ENCODE measurements at places on chromosomes 2 and 18.

DNA sequence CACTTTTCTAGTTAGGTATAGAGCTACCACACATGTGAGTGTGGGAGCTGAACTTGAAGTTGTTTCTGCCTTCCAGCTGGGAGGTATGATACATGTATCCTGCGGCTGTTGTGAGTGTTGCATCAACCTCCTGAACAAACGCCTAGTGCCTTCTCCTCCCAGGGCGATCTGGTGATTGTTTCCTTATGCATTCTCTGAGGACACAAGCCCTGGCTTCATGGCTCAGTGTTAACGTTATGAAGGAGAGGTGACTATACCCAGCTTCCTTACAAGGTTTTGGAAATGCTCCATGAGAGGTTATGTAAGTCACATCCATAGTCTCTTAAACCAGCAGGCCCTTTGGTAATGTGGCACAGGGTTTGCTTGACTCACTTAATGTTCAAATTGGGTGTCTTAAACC, 64.9 kb downstream of the SPRED2 start:
- ATAC-seq = no peak

- ATAC-seq = no peak
These were observed 75.5 kb upstream of the MSTN start for GRCh38 chr2:190138032-190138431.

- ATAC-seq = no peak
These were observed 312.9 kb downstream of the NCKAP5 start for GRCh38 chr2:133255360-133255759.

DNA sequence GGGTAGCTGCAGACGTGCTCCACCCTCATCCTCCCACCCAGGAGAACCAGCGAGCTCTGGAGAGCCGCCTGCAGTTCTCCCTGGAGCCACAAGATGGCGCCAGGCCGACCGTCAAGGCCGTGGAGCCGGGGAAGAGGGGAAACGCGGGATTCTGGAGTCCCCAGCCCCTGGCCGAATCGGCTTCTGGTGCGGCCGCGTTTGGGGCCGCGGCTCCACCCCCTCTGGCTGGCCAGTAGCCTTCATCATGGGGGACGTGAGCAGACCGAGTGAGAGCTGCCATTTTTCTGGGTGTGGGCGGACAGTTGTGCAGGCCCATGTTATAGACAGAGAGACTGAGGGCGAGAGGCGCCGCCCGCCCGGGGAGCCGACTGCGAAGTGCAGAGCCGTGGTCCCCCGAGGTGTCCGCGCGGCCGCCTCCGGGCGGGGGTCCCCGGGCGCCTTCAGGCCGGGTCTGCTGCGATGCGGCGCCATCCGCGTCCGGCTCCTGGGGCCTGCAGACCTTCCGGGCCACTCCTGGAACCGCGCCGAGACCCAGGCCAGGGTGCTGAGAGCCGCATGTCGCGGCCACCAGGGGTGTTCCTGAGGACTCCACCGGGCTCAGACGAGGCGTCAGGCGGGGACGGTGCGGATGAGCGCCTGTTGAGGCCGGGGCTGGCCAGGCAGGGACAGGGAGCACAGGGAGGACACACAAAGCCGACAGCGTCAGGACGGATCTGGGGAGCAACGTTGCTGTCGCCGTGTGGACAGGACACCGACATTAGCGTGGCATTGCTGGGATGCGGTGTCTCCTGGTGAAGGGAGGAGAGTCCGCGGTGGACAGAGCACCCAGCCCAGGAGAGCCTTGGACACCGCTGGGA, 418.2 kb upstream of the HS6ST1 start:
- peak; percentile 43 for ATAC-seq

DNA sequence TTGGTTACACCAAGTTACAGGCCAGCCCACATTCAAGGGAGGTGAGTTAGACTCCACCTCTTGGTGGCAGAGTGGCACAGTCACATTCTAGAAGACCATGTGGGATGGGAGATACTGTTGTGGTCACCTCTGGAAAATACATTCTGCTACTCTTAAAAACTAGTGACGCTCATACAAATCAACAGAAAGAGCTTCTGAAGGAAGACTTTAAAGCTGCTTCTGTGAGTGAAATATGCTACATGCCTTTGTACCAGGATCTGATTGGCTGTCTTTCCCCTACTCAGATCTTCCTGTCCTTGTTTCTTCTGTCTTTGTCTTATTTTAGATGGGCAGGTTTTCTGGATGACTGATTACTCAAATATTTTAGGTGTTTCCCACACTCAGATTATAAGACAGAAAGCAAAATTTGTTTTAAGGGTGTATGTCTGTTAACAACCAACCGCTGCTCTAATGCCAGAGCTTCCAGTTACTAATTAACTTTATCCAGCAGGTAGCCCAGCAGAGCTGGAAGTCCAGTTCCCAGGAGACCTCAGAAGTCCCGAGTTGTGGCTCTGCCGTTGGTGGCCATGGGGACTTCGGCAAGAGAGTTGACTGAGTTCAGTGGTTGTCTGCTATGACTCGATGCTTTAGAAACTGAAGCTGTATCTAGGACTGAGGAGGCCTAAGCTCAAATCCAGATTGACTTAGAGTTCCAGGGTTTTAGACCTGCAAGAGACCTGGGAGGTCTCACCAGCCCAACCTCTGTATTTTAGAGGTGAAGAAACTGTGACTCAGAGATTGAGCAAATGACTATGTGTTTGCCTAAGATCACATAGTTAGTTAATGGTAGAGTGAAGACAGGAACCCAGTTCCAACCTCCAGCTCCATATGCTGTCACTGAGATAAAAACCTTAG, 7.4 kb downstream of the IL1R2 start:
- peak; percentile 70 for ATAC-seq

- no peak for ATAC-seq
These were observed 103.4 kb downstream of the ABI2 start for GRCh38 chr2:203431391-203432185.

DNA sequence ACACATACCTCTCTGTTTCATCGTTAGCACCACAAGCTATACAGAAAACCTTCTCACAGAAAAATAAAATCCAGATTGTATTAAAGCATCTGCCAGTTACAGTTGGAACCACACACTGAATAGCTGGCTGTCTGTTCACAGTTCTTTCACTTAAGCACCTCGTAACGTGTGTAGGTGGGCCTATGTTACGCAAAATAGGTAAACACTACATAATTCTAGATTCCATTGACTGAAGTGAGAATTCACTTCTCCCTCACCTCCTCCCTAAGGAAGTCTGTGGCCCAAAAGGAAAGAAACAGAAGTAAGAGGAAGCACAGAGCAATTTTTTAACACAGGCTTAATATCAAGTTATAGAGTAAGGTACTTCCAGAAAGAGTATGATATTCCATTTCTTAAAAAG, 24.9 kb downstream of the PELI1 start:
- ATAC-seq = no peak

- ATAC-seq = no peak
These were observed 22.0 kb downstream of the DRC1 start for GRCh38 chr2:26423750-26424149.

- ATAC-seq = no peak
These were observed 97.5 kb upstream of the ZFP36L2 start for GRCh38 chr2:43323857-43324256.

- no peak for ATAC-seq
These were observed 266.2 kb downstream of the TGIF1 start for GRCh38 chr18:3716116-3716660.

DNA sequence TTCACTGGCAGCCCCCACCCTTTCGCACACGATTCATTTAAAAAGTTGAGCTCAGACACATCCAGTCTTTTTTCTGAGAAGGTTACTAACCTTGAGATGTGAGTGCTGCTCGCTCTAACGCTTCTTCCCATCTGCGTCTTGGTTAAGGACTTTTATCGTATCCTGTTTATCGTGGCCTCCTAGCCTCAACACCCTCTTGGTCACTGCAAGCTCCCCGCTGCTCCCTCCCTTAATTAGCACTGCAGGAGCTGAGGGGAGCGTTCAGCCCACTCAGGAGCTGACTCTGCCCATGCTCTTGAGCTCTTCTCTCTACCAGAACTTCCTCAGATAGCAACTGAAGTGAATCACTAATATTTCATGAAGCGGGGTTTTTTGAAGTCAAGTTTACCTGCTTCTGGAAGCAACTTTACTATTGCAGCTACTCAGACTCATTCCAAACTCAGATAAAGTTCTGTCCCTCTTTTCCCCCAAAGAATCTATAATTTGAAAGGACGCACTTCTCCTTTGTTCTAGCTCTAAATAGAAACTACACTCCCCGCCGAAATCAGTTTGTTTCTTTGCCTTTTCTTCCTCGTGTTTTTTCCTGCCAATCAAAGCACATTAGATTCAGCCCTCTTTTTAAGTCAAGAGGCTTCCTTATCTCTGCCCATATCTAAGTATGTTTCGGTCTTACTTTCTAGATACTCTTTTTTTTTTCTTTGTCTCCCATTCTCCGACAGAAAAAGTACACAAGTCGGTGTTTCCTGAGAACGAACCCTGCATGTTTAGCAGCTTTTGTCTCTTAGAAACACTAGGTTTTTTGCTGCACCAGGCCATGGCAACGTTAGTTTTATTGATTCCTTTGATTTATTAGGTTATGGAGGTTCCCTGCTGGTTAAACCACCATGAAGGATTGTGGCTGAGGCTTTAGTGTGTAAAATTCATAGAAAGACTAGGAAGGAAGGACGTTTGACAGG, 9.3 kb upstream of the CD226 start:
- ATAC-seq = peak; percentile 53

DNA sequence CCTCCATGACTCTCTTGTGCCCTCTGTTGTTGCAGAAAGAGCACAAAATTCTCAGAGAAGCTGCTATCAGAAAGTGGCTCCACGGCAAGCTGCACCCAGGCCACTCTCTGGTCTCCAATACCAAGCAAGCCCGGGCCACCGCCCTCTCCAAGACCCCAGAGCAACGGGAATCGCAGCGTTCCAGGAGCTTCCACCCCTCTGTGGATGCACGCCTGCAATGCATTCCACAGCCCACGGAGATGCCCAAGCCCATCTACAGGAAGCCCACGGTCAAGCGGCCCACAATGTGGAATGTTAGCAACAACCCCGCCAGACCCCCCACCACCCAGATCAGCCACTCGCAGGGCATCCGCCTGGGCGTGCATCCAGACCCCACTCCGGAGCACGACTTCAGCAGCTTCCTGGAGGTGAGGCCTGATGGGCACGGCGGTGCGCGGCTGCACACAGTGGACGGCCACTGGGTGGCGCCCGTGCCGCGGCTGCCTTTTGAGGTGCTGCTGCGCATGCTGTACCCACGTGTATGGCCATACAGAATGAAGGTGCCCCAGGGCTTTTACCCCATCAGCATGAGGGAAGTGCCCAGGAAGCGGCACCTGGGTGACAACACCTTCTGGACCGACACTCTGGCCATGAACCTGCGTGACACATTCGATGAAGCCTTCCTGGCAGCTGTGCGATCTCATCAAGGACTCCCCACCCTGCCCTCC, 6.3 kb downstream of the ANKRD53 start:
- ATAC-seq = peak; percentile 99

GRCh38 chr2:205733082-205733481, 50.8 kb downstream of the NRP2 start:
- no peak for ATAC-seq

- ATAC-seq = peak; percentile 21
These were observed 519 bp downstream of the TTL start for GRCh38 chr2:112482309-112483041.

DNA sequence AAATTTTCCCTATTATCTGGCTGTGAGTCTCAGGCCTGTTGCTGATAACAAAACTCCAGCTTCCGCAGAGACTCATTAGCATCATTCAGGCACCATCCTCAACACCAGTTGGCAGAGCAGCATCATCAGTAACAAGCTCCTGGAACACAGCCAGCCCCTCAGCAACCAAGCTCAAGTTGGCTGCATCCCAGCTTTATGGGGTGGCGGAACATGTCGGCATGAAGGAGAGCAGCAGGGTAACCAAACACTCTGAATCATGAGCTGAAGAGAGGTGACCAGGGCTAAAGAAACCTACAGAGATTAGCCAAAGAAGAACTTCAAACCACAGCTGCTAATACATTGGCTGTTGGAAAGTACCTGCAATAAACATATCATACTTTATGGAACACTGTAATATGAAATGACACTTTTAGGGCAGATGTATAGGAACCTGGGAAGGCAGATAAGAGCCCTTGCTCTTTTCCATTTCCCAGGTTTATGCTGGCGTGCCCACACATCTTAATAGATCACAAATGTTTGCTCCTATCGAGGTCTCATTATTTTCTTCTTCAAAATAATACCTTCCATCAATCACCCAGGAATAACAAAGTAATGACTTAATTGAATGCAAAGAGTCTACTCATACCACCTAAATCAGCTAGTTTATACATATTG, 63.8 kb downstream of the PDE11A start:
- ATAC-seq = no peak

DNA sequence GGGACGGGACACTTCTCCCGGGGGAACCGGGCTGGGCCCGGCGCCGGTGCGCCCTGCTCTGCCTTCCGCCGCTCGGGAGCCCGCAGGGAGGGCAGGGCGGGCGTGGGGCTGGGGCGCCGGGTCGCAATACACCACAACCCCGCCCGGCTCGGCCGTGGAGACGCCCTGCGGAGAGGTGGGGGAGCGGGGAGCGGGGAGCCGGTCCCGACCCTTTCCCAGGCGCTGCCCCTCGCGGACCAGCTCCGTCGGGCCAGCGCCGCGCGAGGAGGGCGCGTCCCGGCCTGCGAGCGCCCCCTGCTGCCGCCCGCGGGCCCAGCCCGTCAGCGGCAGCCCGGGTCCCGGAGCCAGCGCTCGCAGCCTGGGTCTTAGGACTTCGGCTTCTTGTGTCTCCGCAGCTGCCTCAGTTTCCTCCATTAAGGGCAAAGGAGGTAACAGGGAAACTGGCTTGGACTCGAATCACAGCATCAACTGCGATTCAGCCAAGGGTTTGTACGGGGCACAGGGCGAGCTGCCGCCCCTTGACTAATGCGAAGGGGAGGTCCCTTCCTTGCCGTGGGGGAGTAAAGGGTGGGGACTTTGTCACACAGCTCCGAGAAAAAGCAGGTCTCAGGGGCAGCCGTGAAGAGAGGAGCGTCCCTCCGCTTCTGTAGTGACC, 635 bp upstream of the ADRA2B start:
- peak; percentile 88 for ATAC-seq
